B cell (primary cell): ENCODE measurements at places on chromosomes 6 and 20.

DNA sequence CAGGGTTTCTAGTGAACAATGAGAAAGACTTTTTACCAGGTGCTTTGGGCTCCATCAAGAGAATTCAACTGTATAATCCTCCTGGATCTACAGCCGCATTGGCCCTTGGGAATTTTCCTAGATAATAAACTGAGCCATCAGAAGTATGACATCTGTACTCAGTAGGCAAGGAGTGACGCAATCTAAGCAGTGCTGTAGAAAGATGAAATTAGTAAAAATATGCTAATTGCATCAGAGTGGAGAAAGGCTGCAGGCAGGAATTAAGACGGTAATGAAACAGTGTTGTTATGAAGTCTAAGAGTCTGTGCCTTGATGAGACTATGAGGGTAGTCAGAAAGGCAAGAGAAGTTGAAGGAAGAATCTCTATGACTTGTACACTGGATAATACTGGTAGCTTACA is 507.9 kb upstream of the SOX4 start:
- no peak for DNase-seq

DNA sequence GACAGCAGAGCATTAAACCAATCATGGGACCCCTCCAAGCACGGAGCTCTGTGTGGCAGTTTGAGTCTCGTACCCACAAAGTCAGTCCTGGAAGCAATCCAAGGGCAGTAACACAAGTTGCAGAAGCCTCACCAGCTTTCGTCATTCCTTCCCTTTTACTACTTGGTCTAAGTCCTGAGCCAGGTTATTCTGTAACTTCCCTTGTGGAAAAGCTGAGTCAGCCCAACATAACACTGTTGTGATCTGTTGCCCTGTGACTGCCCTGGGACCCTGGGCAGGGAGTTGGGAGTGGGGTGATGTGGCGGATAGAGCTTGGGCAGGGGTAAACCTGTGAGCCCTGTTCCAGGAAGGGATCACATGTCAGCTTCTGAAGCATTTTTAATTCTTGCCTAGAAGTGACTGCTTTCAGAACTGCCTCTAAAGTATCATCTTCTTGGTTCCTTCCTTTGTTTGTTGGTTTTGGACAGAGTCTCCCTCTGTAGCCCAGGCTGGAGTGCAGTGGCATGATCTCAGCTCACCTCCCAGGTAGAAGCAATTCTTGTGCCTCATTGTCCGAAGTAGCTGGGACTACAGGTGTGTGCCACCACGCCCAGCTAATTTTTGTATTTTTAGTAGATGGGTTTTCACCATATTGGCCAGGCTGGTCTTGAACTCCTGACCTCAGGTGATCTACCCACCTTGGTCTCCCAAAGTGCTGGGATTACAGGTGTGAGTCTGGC is 183.7 kb upstream of the JAG1 start:
- DNase-seq: no peak

GRCh38 chr20:36819659-36820058 is 46.1 kb upstream of the DSN1 start:
- DNase-seq: no peak

DNA sequence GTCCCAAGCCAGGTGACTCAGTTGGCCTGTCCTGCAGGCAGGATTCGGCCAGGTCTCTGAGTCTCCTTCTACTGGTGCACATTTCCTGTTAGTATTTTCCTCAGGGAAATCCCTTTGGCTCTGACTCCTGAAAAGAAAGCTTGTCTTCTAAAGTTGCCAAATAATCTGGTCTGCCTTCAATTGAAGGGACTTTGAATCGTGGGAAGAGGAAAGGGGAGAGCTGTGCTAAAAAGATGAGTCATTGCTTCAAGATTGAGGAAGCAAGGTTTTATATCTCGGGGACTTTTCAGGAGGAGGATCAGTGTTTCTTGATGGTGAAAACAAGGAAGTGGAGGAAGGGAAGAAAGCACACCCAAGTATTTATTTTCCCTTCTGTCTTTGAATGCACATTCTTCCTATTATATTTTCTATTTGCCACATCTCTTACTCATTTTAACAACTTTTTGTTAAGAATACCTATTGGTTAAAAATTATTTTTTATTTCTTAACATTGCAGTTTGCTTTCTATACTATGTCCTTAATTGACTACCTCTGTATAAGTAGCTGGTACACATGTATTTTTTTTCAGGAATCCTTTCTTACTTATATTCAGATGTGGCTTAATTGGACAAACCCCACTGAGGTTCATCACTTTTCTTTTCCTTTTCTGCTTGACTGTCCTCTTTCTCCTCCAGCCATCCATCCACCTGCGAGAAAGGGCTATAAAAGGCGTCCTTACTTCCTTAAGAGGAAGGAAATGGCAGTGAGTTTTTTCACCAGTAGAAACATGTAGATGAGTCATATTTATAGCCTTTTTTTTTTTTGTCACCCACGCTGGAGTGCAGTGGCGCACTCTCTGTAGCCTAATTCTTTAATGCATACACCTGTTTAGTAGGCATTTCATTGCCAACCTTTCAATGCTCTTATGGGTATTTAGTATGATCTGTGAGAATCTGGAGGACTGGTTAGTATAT is 15.0 kb upstream of the IFNGR1 start:
- DNase-seq: peak; percentile 65
